Vagina (tissue), 2 donors: ENCODE measurements at places on chromosomes 3 and 15. TPM values are rescaled to one million over a fixed set of nuclear protein-coding genes. Genes with fewer than 3 reads are reported as not detected.

- no peak for DNase-seq
These were observed 737.4 kb downstream of the ZNF385D start for GRCh38 chr3:21013566-21013965.

DNA sequence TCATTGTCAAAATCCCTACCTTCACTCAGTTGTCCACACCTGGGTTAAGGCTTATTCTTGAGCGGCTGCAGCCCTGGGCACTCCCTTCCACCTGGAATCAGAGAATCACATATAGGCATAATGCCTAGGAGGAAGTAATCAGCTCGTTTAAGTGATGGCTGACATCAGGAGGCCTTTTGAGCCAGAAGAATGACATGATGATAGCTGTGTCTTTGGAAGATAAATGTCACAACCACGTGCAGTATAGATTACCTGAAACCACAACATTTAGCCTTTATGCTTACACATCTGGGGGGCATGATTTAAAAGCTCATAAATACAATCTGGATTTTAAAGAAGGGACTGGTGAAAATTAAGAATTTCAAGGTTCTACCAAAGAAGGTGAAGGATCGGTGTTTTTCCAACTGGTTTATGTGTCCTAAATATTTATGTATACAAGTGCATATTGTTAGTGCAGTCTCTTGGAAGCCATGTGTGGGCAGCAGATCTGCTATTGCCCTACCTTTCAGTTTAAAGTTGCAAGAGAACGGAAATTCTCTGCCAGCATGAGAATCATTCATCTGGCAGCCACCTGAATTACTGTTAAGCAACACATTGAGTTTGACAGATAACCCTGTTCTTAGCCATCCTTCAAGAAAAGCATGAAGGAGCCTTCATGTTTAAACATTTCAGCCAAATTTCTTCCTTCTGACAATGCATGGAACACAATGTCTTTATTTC lies 163.4 kb upstream of the NR2E3 start:
- DNase-seq: no peak

- DNase-seq: no peak
These were observed 639.4 kb upstream of the NAALADL2 start for GRCh38 chr3:174219738-174220137.

DNA sequence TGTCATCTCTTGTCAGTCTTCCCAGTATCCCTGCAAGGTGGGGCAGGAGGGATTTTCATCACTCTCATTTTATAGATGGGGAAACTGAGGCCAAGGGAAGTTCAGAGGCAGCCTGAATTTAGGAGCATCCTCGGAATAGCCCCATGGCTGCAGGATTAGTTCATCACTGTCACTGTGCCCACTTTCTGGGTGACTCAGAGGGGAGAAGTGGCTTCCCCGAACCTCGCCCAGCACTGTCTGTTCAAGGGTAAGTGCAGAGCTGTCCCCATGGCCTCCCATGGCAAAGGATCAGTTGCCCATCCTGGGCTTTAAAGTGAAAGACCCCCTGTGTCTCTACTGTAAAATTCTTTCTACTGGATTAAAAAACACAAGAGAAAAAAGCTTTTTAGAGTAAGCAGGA lies 60.0 kb upstream of the SEC13 start:
- DNase-seq: no peak

GRCh38 chr15:63892794-63893441 lies 59.2 kb upstream of the HERC1 start:
- no peak for DNase-seq

DNA sequence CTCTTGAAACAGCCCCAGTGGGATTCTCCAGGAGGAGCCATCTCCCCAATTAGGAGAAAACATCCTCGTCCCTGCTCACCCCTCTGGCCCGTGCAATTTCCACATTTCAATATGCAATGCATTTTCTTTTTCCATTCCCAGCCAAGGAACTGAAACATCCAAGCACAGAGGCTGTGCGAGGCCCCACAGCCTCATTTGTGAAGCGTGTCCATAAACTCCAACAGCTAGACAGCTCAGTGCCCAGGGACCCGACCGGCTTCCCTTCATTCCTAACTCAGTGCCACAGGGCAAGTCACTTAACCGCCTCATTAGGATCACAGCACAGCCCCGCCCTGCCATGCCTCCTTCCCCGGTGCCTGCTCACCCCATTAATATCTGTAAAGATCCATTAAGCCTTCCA lies 204.2 kb upstream of the IGF1R start:
- DNase-seq: peak; percentile 74

GRCh38 chr15:43492266-43492665 lies 690 bp downstream of the TP53BP1 start:
- no peak for DNase-seq

- DNase-seq: no peak
These were observed 116.2 kb downstream of the SUCNR1 start for GRCh38 chr3:151989621-151990020.

- no peak for DNase-seq
These were observed 92.6 kb upstream of the CCDC54 start for GRCh38 chr3:107284612-107285011.

DNA sequence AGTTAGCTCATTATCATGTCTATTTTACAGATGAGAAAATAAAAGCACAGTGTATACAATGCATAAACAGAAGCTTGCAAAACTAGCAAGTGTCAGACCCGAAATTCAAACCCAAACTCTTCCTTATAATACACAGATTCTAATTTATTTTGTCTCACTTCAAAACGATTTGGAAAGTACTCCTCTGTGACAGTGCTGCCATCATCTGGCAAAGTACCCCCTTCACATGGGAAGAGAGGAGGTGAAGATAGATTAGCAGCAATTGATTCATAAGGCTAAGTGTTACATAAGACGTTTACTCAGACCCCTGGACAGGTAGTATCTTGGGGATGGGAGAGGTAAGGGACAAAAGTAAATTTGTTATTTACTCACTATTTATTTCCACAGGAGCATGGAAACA lies 744.0 kb upstream of the SGO1 start:
- DNase-seq: no peak

- no peak for DNase-seq
These were observed 215.3 kb downstream of the ROBO2 start for GRCh38 chr3:77254967-77255831.

GRCh38 chr15:84104853-84105252 lies 130.7 kb upstream of the GOLGA6L4 start:
- DNase-seq: no peak

The CNTN4 gene
- total RNA-seq: 22.1 TPM

The ATOSA gene
- total RNA-seq: 63.3 TPM

The GOLGA6C gene
- total RNA-seq: not detected

The WDR48 gene
- 43.7 TPM for total RNA-seq
